ENCODE measurements at places on chromosomes 13 and 19.

DNA sequence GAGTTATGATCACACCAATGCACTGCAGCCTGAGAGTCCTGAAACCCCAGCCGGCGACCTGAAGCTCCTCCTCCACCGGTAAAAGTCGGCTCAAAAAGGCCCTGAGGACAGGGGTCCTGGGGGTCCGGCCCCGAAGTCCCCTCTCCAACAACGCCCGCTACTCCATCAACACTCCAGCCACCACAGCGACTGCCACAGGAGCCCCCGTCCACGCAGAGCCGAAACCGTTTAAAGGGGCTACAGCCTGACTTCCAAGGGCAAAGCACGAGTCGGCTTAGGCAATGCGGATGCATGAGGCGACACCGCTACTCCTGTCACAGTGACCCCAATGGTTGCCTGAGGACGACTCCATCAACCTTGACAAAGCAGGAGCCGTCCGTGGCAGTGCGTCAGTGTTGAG, 22.9 kb upstream of the ZNF420 start:
- no peak for DNase-seq

GRCh38 chr19:38993271-38993670, 17.7 kb upstream of the FBXO17 start:
- DNase-seq: peak; percentile 51

DNA sequence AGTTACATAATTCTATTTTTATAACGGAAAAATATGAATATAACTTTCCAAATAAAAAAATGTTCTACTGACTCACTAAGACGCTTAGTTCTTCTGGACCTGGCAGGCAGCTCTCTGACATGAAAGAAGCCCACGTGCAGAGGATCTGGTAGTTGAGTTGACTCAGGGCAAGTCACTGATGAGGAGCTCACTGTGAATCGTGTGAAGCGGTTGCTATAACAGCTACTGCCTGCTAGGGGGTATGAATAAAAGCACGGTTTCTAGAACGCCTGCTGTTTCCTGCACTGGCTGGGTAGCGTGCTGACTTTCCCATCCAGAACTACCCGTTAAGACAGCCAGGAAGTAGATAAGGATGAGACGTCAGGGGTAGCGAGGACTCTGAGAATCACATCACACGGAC, 54.7 kb upstream of the WASF3 start:
- peak; percentile 12 for DNase-seq

- no peak for DNase-seq
Measured at GRCh38 chr13:99385161-99385560, 78.0 kb upstream of the GPR183 start.

- no peak for DNase-seq
Measured at GRCh38 chr19:33902802-33903488, 106.3 kb downstream of the KCTD15 start.

DNA sequence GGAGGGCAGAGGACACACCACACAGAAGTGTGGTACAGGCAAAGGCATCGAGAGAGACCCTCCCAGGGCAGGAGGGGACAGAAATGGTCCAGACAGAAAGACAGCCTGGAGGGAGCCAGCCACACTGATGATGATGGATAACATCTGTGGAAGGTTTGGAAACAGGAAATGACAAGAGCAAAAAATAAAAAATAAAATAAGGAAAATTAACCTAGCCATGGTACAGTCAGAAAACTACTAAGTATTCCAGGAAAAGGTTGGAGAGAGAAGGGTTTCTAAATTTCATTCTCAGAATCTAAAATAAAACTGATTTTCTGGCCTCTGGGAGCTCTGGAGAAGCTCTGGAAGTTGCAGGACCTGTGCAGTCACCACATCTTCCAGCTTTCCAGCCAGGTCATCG, 115.2 kb upstream of the VSTM2B start:
- DNase-seq: no peak

DNA sequence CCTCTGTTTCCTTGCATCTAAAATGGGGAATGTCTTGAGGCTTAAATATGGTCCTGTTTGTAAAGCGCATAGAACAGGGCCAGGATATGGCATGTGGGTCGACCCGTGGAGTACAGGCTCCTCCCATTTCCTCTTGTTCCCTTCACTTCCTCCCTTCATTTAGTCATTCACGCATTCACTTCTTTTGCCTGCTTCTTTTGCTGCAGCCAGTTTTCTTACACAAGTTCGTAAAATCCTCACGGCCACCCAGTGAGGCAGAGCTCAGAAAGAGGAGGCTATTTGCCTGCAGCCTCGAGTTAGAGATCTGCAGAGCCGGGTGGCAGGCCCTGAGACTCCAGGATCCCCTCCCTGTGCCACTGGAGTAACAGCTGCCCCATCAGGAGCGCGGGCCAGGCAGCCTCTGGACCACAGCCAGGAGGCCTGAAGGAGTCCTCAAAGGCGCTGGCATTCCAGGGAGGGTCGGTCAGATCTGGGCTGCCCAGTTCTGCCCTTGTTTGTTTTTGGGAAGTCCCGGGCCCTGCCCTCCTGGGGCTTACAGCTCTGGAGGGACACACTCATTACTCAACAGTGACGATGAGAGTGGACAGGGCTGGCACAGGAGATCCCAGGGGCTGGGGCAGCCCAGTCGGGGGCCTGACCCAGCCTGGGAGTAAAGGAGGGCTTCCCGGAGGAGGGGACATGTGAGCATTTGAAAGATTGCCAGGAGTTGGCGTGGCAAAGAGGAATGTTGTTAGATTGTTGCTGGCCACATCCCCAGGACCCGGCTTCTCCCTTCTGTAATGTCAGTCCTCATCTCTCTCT, 4.6 kb downstream of the PPP5C start:
- peak; percentile 77 for DNase-seq

- no peak for DNase-seq
Measured at GRCh38 chr19:9850235-9850959, 15.3 kb downstream of the PIN1 start.
